CD8-positive, alpha-beta memory T cell (primary cell): ENCODE measurements at places on chromosomes 6 and 20. TPM values are rescaled to one million over a fixed set of nuclear protein-coding genes. Genes with fewer than 3 reads are reported as not detected.

FLRT3 gene
- not detected for polyA plus RNA-seq

TBP gene
- 23.0 TPM for polyA plus RNA-seq

COL10A1 gene
- polyA plus RNA-seq = not detected

NRN1 gene
- 0.61 TPM for polyA plus RNA-seq

ABHD16B gene
- not detected for polyA plus RNA-seq

CRYBG1 gene
- polyA plus RNA-seq = 19.4 TPM

PRPH2 gene
- polyA plus RNA-seq = 0.07 TPM

TINAG gene
- not detected for polyA plus RNA-seq

IL17F gene
- not detected for polyA plus RNA-seq

APCDD1L gene
- not detected for polyA plus RNA-seq

DEFB132 gene
- polyA plus RNA-seq = not detected

PARD6B gene
- polyA plus RNA-seq = 0.72 TPM
